Stimulated activated CD8-positive, alpha-beta memory T cell treated with anti-CD3 and anti-CD28 coated beads, Interleukin-2, amount 100 ng/mL, for 1 hour (primary cell): ENCODE measurements at places on chromosomes 4 and X.

DNA sequence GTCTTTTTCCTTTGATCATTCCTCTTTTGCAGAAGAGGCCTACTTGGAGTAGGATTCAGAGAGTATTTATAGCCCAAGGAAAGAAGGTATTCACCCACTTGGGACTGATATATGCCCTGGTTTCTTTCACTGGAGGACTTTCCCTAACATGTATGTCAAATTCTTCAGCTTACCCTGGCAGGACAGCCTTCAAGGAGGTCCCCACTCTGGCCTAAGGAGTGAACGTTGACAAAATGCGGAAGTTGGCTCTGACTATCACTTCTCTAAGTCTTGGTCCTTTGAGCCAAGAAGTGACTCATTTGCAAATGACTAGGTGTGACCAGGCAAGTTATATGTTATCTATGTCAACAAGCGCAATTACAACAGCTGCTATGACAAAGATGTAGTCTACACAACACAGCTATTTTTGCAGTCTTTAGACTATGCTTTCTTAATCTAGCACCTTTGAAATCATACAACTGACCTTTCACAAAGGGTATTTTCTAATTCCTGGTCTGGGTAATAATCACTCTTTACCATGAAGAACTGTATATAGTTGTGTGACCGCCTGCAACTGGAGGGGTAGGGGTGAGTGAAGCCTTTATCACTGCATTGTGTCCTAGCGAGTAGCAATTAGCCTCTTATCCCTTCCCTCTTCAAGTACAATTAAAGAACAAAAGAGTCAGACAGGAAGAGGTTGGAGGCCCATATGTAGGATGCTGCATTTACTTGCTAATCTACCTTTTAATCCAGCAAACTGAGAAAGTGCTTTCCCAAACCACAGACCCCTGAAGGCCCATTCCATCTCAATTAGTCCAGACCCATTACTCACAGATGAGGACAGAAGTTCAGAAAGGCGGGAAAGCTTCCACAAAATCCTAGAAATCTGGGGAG is 50.1 kb downstream of the RASGEF1B start:
- DNase-seq, result no peak

DNA sequence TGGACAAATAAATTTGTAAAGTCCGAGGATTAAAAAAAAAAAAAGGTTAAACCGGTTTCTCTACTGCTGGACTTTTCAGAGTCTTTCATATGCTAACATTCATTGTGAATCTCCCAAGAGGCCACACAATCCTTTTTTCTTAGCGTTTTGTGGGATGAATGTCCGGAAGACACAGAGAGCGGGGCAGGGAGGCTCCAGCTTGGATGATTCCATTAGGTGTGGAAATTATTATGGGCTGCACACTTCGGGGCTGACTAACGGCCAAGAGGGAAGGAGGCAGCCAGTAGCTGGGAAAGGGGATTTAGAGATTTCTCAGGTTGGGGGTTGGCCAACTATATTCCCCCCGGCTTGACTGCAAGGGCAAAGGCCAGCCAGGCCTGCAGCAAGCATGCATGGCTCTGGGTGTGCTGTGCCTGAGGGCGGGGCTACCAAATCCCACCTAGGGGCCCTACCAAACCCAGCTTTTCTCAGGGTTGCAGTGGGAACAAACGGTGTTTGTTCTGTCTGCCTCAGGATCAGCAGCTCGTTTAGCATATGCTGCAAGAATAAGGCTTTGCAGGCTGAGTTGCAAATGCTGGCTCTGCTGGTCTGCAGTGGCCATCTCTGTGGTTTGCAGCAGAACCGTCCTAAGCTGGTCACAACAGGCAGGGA is 28.6 kb downstream of the NYX start:
- DNase-seq, result no peak

DNA sequence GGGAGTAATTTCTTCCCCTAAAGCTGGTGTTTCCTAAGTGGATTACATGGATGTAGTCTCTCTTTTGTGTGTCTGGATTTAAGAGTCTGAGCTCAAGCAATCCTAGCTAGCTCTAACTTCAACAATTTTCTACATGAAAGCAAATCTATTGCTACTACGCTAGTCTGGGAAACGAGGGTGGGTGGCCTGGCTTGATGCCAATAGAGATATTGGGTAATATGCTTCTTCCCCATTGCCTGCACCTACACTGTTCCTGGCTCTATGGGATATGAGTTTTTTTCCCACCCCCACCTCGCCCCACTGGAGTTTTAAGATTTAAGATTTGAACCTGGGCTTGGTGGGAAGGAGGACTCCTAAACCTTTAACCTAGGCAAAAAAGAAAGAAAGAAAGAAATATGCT is 158.8 kb downstream of the RBM46 start:
- no peak for DNase-seq

GRCh38 chrX:108271397-108271787 is 166.8 kb downstream of the COL4A6 start:
- DNase-seq, result no peak

DNA sequence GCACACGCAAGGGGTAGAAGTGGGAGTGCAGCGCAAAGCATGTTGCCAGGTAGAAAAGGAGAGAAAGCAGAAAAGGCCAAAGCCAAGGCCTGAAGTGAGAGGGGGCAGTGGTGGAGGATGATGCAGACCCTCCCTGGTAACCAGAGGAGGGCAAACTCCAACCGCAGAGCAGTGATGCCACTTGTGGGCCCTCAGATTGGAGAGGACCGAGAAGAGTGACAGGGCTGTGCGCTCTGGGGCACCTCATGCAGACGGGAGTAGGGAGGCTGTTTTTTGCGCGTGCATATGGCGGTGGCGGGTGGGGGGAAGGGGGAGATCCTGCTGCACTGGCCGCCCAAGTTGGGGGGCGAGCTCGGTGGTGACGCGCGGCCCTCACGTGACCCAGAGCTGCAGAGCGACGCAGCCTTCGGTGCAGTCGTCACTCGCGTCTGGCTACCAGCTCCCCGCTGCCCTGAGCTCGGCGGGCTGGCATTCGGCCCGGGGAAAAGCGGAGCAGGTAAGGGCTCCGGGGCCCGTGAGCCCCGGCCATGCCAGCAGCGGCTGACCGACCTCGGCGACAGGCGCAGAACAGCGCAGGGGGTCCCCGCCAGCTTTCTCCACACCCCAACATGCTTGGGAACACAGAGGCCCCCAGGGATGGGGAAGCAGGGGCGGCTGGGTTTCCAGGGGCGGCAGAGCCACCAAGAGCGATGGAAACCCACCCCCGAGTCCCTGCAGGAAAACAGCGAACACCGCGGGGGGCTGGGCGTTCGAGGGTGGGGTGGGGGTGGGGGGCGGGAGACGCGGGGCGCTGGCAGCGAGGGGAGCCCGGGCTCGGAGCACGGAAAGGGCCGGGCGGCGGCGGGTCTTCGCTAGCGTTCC is at the start of gene BEX3:
Gene BEX3, plus strand, starts transcription at position 421 of the 861 bp plus-strand sequence. CDS start 984 bp downstream, outside the sequence.
- no peak for DNase-seq

DNA sequence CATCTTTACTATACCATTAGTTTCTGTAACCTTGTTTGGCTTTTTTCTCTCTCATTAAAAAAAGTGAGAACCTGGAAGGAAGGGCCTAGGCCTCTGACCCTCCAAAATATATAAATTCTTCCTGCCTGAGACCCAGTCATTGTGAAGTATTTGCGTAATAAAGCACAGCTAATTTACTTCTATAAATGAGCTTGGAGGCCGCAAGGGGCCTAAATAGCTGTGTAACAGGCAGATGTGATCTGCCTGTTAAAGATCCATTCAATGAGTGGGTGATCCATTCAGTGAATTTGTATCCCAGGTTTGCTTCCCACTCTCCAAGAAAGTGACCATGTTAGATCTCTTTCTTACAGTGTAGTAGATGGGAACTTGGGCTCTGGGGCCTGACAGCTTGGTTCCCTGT is 595 bp upstream of the PYURF start:
- no peak for DNase-seq

GRCh38 chr4:146370841-146371240 is 150.9 kb downstream of the SLC10A7 start:
- DNase-seq, result no peak

DNA sequence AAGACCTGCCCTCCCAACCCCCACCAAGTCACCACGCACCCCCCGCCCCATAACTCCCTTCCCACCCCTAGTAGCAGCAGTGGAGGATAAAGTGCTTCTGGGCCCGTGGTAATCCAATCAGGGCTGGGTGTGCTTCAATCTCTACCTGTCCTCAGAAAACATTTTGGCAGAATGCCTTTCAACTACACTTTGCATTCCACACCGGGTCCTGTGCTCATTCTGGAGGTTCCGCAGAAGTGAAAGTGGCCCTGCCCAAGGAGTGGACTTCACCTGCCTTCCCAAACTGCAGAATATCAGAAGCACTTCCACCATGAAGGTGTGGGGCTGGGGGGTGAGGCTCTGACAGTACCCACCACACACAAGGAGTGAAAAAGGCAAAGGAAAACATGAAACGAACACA is 322.3 kb downstream of the DHX15 start:
- no peak for DNase-seq

DNA sequence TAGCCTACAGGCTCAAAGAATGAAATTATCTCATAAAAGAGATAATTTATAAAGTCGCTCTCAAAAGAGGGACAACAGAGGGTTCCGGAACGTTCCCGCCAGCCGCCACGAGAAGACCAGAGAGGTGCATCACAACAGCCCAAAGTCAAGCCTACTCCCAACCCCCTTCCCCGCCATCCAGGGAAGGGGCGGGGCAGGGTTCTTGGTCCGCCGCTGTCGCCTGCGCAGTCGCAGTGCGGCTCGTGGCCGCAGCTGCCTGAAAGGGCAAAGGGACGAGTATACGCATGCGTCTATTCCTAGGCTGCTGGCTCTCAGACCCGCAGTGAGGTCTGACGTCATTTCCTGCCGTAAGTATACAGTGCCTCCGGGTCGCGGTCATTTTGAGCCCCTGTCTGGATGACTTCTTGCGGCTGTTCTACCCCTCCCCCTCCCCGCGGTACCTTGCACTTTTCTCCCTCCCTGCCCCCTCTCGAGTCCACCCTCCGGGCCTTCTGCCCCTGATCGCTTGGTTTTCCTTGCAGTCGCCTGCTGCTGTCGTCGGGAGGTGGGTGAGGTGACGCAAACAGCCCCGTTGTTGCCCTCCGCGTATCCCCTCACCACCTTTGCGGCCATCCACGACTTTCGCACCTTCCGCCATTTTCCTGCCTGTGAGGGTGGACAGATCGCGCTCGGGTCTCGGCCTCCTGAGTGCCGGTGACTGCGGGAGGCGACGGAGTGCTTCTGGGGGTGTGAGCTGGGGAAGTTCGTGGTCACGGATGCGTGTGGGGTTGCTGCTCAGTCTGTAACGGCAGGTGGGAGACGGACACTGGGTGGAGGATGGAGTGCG is at the start of gene OCIAD1:
Gene OCIAD1, plus strand, starts transcription at position 383 of the 826 bp plus-strand sequence. CDS start 1,537 bp downstream, outside the sequence.
- peak; percentile 89 for DNase-seq

DNA sequence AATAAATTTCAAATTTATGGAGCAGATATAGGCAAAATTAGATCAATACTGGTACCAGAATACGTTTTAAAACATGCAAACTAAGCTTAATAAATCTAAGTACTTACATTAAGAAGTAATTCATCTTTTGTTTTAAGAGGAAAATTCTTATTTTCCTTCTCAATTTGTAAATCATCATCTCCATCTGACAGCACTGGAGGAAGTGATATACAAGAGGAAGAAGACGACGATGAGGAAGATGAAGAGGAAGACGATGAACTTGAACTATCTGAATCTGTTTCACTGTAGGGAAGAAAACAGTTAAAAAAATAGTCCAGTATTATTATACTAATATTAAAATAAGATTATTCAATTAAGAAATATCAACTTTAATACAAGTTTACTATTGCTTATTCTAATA is 2.6 kb downstream of the NAF1 start:
- DNase-seq, result no peak

GRCh38 chr4:45663003-45663402 is 460.9 kb downstream of the GABRG1 start:
- no peak for DNase-seq

GRCh38 chr4:43481526-43481925 is 589.0 kb downstream of the GRXCR1 start:
- DNase-seq, result no peak

DNA sequence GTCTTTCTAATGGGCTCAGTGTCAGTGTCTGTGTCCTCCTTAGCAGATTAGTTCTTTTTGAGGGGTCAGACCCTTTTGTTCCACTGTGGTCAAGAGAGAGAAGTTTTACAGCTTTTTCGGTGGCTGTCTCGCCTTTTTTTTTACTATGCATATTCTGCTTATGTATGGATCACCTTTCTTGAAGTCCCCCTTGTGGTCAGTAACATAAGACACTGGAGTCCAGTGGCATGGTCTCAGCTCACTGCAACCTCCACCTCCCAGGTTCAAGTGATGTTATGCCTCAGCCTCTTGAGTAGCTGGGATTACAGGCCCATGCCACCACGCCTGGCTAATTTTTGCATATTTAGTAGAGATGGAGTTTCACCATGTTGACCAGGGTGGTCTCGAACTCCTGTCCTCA is 54.0 kb upstream of the PGRMC2 start:
- no peak for DNase-seq

GRCh38 chr4:154741922-154742850 is 1.6 kb upstream of the LRAT start:
- DNase-seq, result no peak

GRCh38 chr4:54840992-54841768 is 183.4 kb downstream of the KIT start:
- DNase-seq, result no peak
